ENCODE measurements at places on chromosomes 7 and 10. TPM values are rescaled to one million over a fixed set of nuclear protein-coding genes. Genes with fewer than 3 reads are reported as not detected.

The MIOS gene
- 46.4 TPM for total RNA-seq

- H3K36me3 ChIP-seq, result peaks cover 8% of the 10 kb centered on the region
- DNase-seq, result no peak
- H3K27ac ChIP-seq, result no peak overlapping the region
- H3K4me1 ChIP-seq, result peaks cover 4% of the 10 kb centered on the region
- H3K27me3 ChIP-seq, result no peaks in the 10 kb centered on the region
- H3K4me3 ChIP-seq, result no peak overlapping the region
These were observed 100.1 kb downstream of the CUX1 start for GRCh38 chr7:101917566-101917965.

- H3K36me3 ChIP-seq, result no peaks in the 10 kb centered on the region
- DNase-seq, result no peak
- no peak overlapping the region for H3K27ac ChIP-seq
- H3K27me3 ChIP-seq, result no peaks in the 10 kb centered on the region
- no peaks in the 10 kb centered on the region for H3K4me1 ChIP-seq
These were observed 221.4 kb upstream of the SEMA3C start for GRCh38 chr7:81140252-81140651.

- H3K27ac ChIP-seq, result no peak overlapping the region
- H3K36me3 ChIP-seq, result no peaks in the 10 kb centered on the region
- H3K4me3 ChIP-seq, result no peak overlapping the region
- no peaks in the 10 kb centered on the region for H3K27me3 ChIP-seq
- H3K4me1 ChIP-seq, result no peaks in the 10 kb centered on the region
These were observed 84.5 kb upstream of the RET start for GRCh38 chr10:42992156-42992956.

DNA sequence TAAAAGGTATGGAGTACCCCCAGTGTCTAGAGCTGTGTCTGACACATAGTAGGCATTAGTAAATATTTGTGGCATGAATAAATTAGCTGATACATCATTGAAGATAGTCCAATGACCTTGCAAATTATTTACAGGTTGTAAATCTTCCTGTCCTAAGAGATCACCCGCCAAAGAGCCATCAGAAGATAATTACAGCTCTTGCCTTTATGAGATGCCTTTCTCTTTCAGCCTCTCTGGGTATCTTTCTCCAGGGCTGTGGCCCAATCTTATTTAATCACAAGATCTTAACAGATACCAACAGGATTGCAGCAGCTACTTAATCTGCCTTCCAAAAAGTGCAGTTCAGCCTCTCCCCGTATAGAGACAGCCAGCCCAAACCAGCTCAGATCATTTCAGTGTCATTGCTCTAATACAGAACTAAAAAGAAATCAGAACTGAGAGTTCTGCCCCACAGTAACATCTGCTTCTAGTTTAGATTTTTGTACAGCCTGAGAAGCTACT is 41.5 kb downstream of the MYOF start:
- H3K36me3 ChIP-seq, result no peaks in the 10 kb centered on the region
- H3K4me1 ChIP-seq, result peaks cover 12% of the 10 kb centered on the region
- DNase-seq, result no peak
- H3K27ac ChIP-seq, result no peak overlapping the region

DNA sequence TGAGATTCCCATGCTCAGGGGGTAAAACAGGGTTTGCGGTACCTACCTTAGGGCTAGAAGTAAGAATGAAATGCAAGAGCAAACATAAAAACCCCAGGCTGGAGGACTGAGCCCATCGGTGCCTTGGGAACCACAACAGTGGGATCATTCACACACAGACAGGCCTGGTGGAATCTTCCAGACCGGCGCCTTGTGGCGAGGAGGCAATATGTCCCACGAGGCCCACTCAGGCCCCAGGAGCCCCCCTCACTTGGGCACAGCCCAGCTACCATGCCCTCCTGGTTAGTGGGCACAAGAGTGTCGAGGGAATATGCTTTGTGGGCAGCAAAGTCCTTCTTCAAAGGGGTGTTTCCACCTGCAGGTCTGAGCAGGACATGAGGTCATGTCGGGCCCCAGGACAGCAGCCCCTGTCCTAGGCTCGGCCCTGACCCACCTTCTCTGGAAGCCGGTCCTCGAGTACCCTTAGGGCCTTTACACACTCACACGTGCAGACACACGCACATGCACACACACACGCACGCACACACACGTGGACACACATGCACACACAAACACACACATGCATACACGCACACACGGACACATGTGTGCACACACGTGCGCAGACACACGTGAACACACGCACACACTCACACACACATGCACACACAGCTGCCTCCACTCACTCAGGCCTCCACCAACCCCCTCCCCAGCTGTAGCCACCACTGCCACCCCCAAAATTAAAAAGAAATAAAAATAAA is 51.5 kb upstream of the MYL10 start:
- H3K4me1 ChIP-seq, result no peaks in the 10 kb centered on the region
- DNase-seq, result no peak
- no peaks in the 10 kb centered on the region for H3K36me3 ChIP-seq
- no peak overlapping the region for H3K27ac ChIP-seq

DNA sequence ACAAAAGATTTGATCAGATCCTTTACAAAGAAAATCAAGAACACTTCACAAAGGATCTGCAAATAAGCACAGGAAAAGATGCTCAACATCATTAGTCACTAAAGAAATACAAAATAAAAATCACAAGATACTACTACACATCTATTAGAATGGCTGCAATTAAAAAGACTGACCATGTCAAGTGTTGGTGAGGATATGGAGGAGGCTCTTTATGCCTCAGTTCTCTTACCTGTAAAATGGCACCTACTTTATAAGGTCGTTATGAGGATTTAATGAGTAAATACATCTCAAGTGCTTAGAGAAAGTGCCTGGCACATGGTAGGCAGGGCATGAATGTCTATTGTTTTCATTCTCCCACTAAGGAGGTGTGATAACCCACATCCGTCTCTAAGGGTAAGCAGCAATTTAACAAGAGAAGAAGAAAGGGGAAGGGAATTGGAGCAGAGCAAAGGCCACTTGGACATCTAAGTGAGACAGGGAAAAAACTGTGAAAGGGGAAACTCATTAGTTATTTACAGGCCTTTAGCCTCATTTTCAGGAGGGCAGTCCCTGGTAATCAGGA is 157.5 kb upstream of the NFE2L3 start:
- DNase-seq, result no peak
- no peak overlapping the region for H3K4me3 ChIP-seq
- H3K27me3 ChIP-seq, result no peaks in the 10 kb centered on the region
- no peaks in the 10 kb centered on the region for H3K4me1 ChIP-seq
- H3K36me3 ChIP-seq, result no peaks in the 10 kb centered on the region

- H3K27me3 ChIP-seq, result no peaks in the 10 kb centered on the region
- no peaks in the 10 kb centered on the region for H3K4me1 ChIP-seq
- no peak overlapping the region for H3K4me3 ChIP-seq
These were observed 183.4 kb downstream of the PTPRN2 start for GRCh38 chr7:158404031-158404761.

Measured in H9 (cell line).